Activated CD8-positive, alpha-beta memory T cell treated with anti-CD3 and anti-CD28 coated beads for 1 hour (primary cell): ENCODE measurements at places on chromosomes 2 and 18.

DNA sequence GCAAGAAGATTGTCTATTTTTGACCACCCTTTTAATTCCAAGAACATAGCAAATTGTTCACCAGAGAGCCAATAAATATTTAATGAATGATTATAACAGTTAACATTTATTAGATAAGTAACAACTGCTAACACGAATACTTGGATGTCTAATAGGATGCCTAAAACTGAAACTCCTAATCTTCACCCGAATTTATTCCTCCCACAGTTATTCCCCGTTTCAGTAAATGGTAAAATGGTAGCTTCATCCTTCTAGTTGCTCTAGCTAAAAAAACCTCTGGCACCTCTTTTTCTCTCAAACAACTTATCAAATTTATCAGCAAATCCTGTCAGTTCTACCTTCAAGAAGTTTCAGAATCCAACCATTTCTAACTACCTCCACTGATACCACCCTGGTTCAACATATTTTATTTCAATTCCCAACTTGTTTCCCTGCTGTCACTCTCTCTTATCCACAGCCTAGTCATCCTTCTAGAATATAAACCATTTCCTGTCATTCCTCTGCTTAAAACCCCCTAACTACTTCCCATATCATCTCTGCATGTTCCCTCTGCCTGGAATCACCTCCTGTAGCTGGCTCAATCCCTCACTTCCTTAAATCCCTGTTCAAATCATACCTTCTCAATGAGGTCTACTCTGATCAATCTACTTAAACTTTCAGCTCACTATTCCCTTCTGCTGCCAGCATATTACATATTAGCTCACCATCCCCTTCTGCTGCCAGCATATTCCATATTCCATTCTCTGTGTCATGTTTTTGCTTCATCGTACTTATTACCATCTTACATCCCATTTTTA is 93.8 kb downstream of the ROCK2 start:
- DNase-seq = no peak

GRCh38 chr2:229925201-229925600 is 2.9 kb downstream of the FBXO36 start:
- no peak for DNase-seq

- no peak for DNase-seq
Measured at GRCh38 chr2:173271135-173271534, 83.5 kb upstream of the CDCA7 start.

GRCh38 chr2:149860276-149860921 is 272.8 kb upstream of the MMADHC start:
- DNase-seq = no peak

- no peak for DNase-seq
Measured at GRCh38 chr18:65751155-65752085, 608 bp downstream of the CDH7 start.

DNA sequence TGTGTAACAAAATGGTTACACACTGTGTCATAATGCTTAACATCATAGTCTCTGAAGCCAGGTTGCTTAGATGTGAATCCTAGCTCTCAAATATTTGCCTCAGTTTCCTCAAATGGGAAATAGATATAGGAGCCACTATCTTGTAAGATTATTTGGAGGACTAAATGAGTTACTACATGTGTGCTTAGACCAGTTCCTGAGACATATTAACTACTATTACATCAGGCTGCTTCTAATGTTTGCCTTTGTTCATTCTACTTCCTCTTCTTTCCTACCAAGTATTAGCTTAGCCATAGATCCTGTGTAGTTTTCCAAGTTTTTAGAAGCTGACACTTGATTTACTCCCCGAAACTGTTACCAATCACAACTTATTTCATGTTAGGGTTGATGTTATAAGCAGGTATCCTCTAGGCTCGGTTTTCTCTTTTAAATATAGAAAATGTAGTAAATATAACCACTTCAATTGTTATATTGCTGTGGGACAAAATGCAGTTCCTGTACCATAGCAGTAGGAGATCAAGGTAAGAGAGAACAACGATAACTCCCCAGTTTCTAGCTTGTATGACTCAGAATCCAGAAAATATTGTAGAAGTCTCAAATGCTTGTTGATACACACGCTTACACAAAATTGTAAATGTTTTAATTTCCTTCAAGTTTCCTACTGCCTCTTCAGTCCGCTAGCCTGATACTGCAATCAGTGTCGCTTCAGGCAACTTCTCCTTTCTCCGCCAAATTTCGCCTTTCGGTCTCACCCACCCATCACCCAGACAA is 751 bp upstream of the DNAJC10 start:
- no peak for DNase-seq

GRCh38 chr2:134402410-134402809 is 148.5 kb downstream of the MGAT5 start:
- no peak for DNase-seq

DNA sequence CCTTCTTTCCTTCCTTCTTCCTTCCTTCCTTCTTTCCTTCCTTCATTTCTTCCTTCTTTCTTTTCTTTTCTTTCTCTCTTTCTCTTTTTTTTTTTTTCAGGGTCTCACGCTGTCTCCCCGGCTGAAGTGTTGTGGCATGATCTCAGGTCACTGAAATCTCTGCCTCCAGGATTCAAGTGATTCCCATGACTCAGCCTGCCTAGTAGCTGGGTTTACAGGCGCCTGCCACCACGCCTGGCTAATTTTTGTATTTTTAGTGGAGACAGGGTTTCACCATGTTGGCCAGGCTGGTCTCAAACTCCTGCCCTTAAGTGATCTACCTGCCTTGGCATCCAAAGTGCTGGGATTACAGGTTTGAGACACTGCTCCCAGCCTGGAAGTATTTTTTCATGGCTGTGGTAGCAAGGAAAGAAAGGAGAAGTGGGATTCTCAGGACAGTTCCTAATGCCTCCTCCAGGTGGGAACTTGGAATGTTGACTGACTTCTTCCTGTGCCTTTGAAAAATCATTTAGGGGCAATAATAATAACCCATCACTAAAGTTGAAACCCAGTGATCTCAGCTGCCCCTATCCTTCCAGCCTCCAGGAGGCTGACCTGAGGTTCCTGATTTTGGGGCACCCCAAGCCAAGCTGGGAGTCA is 89.3 kb upstream of the CELF4 start:
- no peak for DNase-seq

DNA sequence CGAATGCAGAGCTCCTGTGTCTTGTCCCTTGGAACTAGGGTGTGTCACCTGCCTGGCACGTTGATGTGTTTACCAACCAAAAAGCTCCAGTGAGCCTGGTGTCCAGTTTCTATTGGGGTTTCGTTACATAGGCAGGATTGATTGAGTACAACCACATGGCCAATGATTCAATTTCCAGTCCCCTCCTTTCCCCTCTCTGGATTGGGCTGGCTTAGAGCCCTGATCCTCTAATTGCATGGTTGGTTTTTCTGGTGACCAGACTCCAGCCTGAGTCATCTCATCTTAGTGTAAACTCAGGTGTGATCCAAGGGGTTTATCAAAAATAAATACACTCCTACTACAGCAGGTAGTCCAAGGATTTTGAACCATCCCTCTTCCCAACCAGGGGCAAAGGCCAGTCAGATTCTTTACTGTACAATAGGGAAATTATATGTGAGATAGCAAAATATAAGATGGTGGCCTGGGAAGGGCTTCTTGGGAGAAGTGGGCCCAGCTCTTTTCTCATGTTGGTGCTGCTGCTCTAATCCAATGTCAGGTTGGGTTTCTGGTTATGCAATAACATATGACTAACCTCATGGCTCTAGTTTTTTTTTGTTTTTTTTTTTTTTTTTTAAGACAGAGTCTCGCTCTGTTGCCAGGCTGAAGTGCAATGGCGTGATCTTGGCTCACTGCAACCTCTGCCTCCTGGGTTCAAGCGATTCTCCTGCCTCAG is 64.7 kb upstream of the MGAT5 start:
- no peak for DNase-seq

DNA sequence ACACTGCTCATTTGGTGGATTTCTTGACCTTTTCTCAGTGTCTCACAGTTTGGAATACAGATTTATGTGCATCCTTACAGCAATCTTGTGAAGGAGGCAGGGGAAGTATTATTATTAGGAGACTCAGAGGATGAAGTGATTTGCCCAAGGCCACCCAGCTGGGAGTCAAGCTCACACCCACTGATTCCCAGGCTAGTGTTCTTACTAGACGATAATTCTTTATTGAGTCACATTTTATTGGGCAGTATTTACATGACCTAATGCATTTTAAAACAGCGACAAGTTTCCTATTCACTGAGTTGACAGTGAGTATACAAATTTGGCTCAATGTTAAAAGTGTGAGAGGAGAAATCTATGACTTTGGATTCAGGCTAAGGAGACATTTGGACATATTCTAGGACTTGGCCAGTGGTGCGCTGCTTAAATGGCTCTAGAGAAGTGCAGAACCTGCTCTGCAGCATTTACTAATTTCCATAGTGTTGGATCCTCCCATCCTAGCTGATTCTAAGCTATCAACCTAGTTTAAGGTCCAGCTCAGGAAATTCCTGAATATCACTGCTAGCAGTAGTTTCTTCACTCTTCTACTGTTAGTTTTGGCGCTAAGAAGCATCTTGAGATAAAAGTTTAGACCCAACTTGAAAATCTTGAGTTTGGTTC is 199.3 kb downstream of the MTX2 start:
- DNase-seq = no peak

GRCh38 chr2:61671561-61672315 is 133.6 kb upstream of the XPO1 start:
- DNase-seq = no peak

DNA sequence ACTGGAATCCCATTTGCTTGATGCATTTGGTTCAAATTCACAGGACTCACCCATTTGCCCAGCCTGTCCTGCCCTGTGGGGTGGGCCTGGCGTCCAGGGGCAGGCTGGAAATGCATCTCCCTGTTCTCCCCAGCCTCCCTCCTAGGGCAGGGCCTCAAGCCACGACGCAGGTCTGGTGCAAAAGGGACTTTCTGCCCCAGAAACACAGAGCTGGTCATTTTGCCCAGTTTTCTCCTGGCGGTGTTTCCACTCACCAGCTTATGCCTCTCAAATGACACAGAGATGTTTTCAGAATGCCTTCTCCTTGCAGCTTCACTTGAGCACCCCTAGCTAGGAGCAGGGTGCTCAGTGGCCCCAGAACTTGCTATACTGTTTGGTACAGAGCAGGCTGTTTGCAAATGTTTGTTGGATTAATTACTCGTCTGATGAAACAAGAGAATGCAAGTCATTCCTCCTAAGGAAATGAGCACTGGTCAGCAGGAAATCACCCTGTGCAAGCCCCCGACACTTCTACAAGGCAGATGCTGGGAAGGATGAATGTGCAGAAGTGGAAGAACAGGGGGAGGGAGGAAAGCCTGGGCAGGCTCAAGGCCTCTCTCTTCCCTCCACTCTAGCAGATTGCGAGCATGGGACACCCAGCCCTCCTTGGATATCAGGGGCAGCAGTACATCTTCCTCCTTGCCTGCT is 164.3 kb upstream of the APCDD1 start:
- no peak for DNase-seq

DNA sequence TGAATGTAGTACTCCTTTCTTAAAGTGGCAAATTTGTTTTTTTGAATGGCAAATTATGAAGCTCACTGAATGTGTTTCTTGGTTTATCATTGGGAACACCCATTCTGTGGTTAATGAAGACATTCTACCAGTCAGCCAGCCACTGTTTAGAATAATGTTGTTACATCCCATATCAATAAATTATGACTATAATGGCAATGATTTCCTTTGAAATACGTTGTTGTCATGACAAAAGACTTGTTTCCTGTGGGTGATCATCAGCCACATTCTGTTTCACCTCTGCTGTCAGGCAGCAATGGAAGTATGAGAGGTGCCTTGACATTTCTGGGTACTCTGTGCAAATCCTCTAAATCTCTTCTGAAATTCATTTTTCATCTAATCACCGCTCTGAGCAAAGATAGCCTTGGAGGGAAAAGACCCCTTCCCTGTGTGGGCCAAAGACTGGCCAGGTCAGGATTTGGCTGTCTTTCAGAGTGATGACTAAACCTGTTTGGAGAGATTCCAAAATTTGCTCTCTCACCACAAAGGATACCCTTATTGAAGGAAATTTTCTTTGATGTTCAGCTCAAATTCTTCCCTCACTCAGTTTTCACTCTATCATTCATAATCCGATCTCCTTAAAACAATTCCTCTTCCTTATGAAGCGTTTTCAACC is 869.2 kb downstream of the BCL11A start:
- no peak for DNase-seq

DNA sequence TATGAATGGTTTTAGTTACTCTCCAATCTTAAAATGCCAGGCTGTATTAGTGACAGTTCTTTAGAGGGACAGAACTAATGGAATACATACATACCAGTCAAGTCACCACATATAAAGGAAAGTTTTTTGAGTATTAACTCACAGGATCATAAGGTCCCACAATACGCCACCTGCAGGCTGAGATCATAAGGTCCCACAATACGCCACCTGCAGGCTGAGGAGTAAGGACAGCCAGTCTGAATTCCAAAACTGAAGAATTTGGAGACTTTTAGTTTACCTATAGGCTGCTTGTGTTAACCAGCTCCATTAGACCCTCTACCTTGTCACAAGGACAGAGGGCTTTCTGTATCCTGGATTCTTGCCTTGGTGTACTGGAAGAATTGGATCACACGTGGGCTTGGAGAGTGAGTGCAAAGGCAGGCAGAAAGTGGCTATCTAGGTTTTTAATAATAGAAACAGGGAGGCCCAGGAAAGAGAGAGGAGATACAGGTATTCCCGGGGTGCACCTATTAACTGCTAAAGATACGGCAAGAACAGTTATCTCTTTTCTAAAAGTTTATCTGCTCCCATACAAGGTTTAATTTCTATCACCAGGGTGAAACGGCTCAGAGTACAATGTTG is 234.9 kb upstream of the CYRIA start:
- DNase-seq = no peak
